ENCODE measurements at places on chromosomes 7 and 10. TPM values are rescaled to one million over a fixed set of nuclear protein-coding genes. Genes with fewer than 3 reads are reported as not detected.

- no peak for DNase-seq
Observed at GRCh38 chr7:37344886-37345579, 103.6 kb downstream of the ELMO1 start.

Gene FAM13C
- total RNA-seq, result not detected

DNA sequence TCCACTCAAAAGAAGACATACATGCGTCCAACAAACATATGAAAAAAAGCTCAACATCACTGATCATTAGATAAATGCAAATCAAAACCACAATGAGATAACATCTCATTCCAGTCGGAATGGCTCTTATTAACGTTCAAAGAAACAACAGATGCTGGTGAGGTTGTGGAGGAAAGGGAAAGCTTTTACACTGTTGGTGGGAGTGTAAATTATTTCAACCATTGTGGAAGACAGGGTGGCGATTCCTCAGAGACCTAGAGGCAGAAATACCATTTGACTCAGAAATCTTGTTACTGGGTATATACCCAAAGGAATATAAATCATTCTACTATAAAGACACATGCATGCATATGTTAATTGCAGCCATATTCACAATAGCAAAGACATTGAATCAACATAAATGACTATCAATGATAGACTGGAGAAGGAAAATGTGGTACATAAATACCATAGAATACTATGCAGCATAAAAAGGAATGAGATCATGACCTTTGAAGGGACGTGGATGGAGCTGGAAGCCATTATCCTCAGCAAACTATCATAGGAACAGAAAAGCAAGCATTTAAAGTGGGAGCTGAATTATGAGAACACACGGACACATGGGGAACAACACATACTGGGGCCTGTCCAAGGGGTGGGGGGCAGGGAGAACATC, 28.4 kb downstream of the PCDH15 start:
- DNase-seq, result no peak

DNA sequence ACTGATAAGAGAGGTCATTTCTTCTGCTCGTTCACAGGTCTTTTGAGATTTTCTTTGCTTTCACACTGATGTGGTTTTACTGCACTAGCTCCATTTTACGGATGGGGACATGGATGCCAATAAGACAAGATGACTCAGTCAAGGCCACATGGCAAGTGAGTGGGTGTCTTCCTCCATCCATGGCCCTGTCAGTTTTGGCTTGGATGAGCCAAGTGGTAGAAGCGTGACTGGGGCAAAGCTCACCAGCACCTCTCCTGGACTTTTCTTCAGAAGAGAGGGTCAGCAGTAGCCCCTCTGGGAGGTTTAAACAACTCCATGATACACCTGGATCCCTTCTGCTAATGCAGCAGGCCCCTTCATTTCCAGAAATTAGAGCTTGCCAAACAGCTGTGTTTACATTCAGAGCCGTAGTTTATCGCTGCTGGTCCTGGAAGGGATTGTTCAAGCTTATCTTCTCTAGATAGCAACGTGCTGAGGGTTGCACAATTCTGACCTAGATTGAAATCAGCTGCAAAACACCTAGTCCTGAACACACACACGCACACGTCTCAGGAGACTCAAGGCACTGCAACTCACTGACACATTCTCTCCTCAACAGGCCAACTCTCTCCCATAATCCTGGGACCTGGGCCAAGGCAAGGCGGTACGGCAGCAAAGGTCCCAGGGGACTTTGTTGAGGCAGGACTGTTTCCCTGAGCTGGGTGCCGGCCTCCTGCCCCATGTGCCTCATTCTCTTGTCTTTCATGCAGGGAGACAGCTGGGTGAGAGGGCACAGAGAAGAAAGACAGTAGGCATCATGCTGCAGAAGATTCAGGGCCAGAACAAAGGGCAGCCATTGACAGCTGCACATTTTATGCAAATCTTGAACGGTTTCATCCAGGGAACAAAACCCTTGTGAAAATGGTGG, 14.2 kb upstream of the PDCD4 start:
- DNase-seq, result no peak

DNA sequence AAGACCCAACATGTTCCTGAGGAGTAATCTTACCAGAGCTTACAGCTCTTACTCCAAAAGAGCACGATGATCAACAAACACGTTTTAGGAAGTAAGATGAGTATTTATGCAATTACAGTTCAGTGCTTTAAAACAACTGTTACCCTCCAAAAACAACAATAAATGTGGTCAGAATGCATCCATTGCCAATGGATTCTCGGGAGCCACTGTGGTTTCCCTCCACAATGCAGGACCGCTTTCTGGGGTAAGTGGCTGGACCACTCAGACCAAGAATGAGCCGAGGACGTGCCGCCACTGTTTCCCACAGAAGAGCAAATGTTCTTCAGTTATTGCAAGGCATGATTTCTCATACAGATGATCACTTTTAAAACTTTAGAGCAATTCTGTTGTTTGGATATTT, 232.3 kb upstream of the MKLN1 start:
- DNase-seq, result no peak

DNA sequence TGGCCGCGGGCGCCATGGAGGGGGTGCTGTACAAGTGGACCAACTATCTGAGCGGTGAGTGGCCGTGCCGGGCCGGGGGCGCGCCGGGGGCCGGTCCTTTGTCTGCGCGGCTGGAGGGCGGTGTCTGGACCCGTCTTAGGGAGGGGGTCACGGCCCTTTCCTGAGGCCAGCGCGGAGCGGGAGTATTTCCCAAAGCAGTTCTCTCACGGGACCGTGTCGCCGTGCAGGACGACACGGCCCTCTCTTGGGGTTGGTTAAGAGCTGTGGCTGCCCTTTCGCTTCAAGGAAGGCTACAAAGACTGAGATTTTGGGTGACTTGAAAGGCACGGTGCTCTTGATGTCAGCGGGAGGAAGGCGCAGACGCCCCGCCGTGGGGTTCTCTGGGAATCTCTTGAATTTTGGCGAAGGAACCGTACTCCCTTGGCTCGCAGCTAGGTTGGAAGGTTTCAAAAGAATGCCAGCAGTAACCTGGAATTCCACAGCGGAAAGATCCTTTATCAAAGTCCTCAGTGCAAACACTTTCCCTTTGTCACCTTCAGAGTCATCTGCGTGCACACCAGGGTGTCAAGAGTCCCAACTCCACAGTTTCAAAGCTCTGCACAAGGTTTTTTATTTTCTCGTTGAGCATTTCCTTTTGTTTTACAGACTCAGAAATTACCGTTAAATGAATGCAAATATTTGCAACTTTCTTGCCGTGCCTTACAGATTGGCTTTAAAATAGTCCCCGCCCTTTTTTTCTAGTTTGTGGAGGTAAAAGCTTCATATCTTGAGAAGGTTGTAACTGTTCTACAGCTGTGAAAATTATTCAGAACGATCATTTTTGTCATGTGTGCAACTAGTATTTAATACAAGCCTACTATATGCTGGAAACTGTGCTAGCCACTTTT, 780 bp downstream of the PLEKHA8 start:
- DNase-seq, result peak; percentile 55

DNA sequence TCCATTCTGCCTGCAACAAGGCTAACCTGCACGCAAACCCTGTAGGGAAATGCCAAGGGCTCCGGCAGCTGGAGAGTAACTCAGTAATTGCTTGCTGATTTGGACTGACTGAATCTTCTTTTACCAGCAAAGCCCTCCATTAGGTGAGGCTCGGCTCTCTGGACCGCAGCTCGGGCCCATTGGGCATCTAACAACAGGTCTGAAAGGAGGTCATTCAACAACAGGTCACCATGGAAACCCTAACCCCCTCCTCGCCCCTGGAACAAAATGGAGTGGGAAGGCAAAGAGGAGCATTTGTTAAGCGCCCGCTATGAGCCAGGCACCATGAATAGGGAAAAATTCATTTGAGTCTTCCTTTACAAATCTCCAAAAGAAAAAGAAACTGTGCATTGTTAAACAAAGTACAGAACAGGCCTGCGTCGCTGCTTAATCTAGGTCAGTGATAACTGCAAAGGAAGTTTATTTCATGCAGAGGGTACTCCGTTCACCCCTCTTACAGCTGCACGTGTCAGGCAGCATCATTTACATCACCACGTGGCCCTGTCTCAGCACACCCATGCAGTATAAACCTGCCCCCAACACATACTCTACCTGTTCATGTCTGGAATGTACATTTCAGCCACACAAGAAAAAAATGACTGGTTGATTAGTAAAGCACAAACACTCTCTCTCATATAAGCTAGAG, 248.8 kb upstream of the NEBL start:
- DNase-seq, result no peak

DNA sequence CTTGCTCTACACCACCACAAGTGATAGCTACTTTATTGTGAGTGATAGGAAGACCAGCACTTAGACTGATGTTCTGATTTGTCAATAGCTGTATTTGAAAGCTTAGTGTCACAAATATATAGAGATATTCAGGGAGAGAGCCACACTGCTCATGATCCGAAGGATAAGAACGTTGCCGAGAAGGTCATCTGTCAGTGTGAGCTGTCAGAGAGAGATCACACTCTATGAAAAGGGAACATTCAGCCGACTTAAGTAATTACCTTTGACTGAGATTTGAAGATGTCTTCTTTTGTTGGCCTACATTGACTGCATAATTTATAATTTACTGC, 322.6 kb downstream of the TFEC start:
- DNase-seq, result no peak

- no peak for DNase-seq
Observed at GRCh38 chr7:3235322-3235721, 65.7 kb upstream of the SDK1 start.

Gene HOXA6
- not detected for total RNA-seq

DNA sequence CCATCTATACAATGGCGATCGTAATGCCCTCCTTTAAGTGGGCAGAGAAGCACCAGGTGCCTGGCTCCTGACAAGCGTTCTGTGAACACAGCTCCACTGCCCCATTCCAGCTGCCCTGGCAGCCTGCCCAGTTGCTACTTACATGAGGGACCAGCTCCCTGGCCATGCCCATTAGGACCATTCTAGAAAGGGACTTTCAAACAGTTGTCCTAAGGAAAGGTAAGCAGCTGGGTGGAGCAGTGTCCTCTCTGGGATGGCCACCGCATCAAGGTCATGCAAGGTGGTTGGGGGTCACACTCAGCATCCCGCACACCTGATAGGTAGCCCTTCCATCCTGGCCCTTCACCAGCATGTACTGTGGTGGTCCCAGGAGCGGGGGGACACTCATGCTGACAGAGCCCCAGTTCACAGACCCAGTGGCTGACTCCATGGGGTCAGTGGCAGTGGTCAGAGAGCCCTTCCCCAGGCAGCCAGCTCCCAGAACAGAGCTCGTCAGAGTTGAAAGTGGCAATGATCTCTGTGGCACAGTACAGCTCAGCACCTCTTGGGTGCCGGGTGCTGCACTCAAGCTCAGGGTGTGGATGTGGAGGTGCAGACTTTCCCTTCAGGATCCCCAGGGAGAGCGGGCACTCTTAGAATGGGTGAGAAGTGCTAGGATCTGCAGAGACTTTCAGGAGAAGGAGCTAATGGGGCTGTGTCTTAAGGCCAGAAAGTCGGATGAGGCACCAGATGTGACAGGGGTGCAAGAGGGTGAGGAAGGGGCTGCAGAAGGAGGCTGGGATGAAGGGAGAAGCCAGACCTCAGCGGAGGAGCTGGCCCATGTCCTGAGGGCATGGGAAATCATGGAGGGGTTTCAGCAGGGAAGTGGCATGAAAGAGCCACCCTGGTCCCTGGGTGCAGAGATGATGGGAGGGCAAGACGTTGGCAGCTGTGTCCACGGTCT, 10.9 kb downstream of the MMRN2 start:
- DNase-seq, result no peak

GRCh38 chr7:138776166-138776833, 21.5 kb upstream of the TMEM213 start:
- DNase-seq, result no peak

Gene TMEM236
- 0.36 TPM for total RNA-seq

DNA sequence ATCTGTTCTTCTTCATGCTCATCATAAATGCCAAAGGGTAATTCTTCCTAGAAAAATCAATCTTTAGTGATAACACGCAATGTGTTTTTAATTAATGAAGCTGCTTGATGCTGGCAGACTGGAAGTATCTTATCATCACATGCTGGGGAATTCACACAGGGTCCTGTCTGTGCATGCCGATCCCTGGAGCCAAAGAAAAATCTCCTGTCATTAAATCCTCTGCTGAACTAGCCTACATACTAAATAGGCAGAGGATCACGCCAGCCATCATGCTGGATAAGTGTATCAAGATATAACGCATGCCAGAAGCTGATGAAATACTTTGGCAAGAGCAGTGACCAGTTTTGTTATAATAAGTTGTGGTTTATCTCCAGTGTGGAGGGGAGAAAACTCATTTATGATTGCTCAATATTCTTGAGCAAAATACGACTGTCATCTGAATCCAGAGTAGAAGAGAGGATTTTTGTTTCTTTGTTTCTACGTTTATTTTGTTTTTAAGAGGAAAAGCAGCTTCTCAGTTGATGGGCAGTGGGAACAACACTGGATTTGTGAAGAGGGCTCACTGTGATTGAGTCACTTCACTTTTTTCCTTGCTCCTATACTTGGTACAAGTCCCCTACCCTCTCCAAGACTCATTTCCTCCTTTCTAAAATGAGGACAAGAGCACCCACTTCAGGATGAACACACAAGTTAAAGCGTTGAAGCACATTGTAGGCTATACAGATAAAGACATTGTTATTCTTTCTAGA, 649.1 kb downstream of the TNS3 start:
- DNase-seq, result no peak

- no peak for DNase-seq
Observed at GRCh38 chr7:131557652-131558385, 1.4 kb upstream of the PODXL start.

- no peak for DNase-seq
Observed at GRCh38 chr7:22858640-22859561, 36.3 kb upstream of the TOMM7 start.

- peak; percentile 17 for DNase-seq
Observed at GRCh38 chr7:28409716-28410627, 2.3 kb upstream of the CREB5 start.

DNA sequence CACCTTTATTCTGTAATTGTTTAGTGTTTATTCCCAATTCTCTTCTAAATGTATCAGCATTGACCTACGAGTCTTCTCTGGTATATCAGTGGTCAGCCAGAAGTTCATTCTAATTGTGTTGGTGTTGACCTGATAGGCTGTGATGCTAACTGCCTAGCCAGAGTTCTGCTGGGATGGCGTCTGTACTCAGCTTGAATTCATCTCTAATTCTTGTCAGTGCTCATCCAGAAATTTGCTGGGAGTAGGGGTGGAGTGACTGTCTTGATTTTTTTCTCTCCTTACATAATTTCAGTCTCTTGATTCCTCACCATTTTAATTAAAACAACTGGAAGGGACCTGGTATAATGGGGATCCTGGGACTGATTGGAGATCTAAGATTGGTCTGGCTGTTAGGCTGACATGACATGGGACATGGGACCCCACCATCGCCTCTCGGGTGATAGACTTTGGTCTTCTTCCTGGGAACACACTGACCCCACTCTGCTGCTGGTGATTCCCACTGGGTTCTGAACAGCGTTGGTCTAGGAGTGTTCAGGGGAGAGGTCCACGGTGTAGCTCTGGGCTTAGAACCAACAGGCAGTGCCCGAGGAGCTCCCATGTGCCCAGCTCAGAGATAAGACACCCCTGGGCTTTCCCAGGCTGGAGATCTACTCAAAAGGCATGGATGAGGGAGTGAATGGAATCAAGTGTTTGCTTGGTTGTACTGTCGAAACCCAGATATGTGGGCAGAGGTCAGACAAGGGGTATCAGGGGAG, 3.8 kb downstream of the NEURL1 start:
- no peak for DNase-seq

- no peak for DNase-seq
Observed at GRCh38 chr10:31620226-31621151, 301.5 kb downstream of the ZEB1 start.

- peak; percentile 78 for DNase-seq
Observed at GRCh38 chr7:43700059-43700501, 29.2 kb downstream of the COA1 start.

Data from naive thymus-derived CD8-positive, alpha-beta T cell (primary cell).